Common myeloid progenitor, CD34-positive (primary cell): ENCODE measurements at places on chromosomes 5 and 9.
A peak's percentile ranks its signal among the peaks of the same experiment; 100 is the strongest.

DNA sequence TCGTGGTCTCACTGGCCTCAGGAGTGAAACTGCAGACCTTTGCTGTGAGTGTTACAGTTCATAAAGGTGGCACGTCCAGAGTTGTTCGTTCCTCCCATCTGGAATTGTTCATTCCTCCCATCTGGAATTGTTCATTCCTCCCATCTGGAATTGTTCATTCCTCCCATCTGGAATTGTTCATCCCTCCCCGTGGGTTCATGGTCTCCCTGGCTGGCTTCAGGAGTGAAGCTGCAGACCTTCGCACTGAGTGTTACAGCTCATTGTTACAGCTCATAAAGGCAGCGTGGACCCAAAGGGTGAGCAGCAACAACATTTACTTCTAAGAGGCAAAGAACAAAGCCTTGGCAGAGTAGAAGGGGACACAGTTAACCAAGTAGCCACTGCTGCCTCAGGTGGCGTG, 69.1 kb downstream of the GCNT1 start:
- no peak for DNase-seq

- no peak for DNase-seq
Measured at GRCh38 chr5:141904551-141904950, 19.1 kb upstream of the DELE1 start.

DNA sequence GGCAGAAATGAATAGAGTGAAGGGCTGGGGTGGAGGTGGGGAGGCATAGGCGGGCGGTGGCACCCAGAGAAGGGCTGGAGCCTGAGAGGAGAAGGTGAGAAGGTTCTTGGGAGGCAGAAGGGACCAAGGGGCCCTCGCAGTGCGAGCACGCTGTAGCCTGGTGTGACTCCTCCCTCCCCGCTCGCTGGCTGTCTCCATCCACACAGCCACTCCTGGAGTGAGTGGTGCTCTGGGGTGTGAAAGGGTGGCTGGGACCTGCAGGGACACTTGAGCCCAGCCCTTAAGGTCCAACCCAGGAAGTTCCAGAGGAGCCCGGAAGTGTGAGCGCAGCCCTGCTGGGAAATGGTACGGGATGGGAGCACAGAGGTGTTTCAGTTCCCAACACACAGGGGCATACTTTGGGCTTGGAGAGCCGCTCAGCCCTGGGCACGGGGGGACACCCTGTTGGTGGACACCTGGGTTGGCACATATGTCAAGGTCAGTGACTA, 9.3 kb upstream of the SCGB3A1 start:
- no peak for DNase-seq

DNA sequence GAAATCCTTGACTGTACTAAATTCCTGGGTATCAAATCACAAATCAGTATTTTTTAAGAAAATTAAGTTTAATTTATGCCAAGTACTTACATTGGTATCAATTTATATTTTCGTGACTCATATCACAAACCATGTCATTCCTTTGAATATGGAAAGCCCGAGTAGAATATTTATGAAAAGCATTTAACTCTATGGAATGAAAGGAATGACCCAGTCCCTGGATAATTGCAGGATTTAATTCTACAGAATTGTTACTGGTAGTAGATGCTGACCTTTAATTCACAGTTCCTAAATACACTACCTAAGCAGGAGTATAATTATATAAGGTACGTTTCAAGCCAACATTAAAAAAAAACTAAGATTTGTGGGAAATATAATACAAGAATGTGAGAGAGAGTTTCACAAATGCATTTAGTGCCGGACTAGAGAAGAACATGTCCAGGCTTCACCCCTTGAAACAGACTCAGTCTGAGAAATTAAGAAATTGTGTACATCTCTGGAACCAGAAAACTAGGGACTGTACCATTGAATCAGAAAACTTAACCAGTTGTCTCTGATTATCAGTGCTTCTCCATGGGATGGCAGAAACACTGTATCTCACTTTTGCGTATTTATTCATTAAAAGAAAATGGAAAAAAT, 28.5 kb upstream of the PLPPR1 start:
- DNase-seq: no peak

DNA sequence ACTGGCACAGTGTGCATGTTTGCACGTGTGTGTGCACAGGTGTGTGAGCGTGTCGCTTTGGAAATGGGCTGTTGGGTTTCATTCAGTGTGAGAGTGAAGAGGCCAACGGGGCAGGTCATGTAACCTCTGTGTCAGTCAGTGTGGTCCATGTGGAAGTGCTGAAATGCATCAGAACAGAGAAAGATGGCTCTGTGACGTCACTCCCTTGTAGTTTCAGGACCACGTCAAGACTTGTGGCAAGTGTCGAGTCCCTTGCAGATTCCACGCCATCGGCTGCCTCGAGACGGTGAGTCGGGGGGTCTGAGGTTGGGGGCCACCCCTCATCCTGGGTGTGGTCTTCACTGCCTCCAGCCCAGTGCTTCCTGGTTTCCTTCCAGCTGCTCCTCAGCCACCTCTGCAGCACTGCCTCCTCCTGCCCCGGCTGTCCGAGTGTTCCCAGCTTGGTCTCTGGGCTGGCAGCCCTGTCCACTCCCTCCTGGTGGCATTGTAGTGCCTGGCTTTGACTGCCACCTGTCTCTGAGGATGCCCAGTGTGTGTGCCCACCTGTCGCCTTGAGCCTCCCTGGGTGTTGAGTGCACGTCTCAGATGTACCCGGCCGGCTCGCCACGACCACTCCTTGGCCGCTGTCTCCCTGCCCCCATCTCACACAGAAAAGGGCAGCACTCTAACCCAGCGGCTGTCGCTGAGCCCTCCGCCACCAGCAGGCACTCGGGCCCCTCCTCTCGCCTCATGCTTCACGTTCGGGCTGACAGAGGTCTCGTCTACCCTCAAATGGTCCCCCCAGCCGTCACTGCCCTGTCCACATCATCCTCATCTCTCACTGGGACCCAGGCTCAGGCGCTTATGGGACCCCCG, 28.0 kb downstream of the FBXW5 start:
- DNase-seq: no peak

GRCh38 chr5:31935496-31936369, 238.4 kb downstream of the GOLPH3 start:
- DNase-seq: no peak

DNA sequence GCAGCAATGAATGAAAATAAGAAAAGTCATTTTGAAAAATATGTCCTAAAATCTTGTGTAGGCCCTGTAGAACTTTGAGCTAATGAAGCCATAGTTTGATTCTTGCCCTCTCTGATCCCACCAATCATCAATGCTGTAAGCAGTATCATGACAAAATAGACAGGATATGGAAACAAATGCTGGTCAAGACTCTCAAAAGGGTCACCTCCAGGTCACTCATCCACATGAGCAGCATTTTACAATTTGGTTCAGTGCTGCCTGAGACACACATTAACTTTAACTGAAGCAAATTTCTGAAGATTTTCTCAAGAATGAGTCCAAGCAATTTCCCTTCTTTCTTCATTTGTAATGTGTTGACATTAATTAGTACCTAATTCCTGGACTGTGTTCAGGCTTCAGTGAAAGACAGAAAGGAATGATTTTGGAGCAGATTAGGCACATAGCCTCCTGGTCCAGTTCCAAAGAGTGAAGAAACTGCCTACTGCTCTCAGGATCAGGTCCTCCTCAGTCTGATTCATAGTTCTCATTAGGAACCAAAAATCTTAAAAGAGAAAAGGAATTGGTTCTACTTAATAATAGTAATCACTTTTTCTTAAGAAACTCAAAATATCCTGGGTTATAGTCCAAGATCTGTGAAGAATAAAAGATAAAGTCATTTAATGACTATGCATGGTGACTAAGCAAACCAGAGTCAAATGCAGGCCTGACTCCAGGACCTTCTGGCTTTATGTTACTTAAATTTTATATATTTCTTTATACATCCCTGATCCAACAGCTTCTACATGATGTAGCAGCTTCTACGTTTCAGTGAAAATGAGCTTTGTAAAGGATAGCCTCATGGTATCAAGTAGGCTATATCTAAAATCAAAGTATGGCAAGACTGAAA, 192.1 kb upstream of the RGMB start:
- DNase-seq: no peak

GRCh38 chr5:31855134-31856040, 216.5 kb downstream of the PDZD2 start:
- peak; percentile 57 for DNase-seq

GRCh38 chr5:36792560-36793180, 83.9 kb upstream of the NIPBL start:
- DNase-seq: no peak

GRCh38 chr5:15604986-15605385, 105.0 kb downstream of the FBXL7 start:
- DNase-seq: no peak

GRCh38 chr9:83701286-83701685, 6.5 kb downstream of the UBQLN1 start:
- no peak for DNase-seq

GRCh38 chr9:5632540-5632939, 3.6 kb downstream of the RIC1 start:
- DNase-seq: no peak

- no peak for DNase-seq
Measured at GRCh38 chr5:154956712-154957111, 15.8 kb downstream of the MRPL22 start.

DNA sequence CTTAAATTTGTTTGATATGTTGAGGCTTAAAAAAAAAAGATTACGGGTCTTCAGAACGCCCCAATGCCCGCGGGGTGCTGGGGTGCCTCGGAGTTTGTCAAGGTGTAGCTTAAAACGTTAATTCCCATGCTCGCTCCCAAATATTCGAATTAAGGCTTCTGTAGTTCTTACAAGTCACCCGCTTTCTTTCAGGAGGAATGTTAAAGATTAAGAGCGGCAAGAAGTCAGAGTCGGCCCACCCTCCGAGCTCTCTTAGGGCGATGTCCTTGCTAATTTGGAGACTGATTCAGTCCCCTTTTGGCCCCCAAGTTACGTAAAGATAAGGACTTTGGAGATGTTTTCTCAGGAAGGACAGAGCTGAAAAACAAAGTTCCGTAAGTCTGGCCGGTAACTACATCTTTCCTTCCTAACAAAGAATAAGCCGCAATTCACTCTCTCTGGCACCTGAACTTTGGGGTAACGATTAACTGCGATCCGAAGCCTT, 746 bp upstream of the NPM1 start:
- DNase-seq: no peak

DNA sequence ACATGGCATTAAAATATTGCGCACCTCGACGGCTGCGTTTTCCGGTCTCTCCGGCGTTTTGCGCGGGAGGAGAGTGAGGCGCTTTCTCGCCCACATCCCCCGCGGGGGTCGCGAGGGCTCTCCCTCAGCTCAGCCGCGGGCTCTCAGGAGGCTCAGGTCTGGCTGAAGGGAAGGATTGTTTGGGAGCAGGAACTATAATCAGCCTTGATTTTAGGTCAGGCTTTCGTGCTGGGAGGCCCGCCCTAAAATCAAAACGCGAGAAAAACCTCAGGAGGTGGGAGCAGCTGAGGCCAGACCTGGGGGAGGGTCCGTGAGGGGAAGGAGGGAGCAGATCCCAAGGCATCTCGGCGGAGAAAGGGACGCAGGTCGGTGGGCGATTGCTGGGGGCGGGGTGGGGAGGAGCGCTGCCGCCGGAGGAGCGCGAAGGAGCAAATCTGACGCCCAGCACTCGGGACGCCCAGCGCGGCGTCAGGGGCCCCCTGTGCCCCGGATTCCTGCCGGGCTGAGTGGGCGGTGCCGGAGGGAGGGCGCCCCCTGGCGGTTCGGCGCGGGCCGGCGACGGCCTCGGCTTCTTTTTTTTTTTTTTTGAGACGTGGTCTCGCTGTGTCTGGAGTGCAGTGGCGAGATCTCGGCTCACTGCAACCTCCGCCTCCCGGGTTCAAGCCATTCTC, 18.7 kb upstream of the RNF130 start:
- DNase-seq: peak; percentile 86

DNA sequence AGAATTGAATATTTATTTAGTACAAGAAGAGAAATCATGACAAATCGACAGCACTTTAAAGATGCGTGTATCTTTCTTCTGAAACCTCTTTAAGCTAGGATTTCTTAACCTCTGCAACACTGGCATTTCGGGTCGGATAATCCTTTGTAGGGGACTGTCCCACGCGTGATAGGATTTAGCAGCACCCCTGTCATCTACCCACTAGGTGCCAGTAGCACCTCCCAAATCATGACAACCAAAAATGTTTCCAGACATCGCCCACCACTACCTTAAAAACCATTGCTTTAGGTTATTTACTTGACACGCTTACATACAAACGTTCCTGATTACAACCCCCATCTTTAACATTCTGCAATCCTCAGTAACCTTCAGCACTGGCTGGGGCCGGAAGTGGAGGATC, 223.1 kb downstream of the TRIM32 start:
- peak; percentile 16 for DNase-seq

GRCh38 chr5:111367115-111367514, 142.9 kb downstream of the CAMK4 start:
- DNase-seq: no peak

- DNase-seq: no peak
Measured at GRCh38 chr5:40258222-40258621, 421.5 kb upstream of the PTGER4 start.
